ENCODE measurements at places on chromosomes 4 and X.

DNA sequence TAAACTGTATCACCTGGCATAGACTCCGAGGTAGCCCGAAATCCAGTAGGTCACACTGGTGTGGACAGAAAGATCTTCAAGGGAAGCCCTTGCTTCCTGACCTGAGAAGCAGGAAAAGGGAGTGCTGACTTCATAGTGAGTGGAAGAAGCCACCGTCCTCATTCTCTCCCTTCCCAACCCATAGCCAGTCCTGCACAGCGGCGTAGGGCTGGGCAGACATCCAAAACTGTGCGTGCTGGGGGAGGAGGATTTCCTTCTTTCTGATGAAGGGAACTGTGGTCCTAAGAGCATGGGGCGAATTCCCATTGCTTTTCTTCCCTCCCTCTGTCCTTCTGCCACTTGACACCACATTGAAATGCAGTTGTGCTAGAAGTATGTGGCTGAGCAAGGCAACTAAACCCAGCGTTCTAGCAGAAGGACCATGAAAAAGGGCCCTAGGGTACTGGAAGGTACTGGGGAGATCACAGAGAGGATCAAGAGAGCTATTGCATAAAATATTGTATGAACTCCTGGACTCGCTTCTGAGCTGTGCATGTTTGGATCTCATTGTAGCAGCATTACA lies 66.9 kb downstream of the STOX2 start:
- no peak for DNase-seq

DNA sequence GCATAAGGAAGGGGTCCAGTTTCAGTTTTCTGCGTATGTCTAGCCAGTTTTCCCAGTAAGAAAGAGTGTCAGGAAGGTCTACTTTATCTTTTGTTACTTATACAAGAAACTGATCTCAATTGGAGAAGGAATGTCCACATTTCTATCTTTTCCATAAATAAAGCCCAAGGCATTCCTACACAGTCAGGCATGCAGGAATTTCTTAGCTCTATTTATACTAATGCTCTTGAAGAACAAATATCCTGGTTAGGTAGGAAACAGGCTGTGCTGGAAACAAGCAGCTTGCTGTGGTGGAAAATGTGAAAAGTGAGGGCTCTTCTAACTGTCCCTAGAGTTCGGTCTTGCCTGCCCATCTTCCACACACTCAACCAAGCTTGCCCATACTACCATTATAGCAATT lies 37.9 kb upstream of the PITX2 start:
- DNase-seq, result no peak

GRCh38 chr4:99180382-99181070 lies 36.4 kb upstream of the ADH4 start:
- DNase-seq, result peak; percentile 26

DNA sequence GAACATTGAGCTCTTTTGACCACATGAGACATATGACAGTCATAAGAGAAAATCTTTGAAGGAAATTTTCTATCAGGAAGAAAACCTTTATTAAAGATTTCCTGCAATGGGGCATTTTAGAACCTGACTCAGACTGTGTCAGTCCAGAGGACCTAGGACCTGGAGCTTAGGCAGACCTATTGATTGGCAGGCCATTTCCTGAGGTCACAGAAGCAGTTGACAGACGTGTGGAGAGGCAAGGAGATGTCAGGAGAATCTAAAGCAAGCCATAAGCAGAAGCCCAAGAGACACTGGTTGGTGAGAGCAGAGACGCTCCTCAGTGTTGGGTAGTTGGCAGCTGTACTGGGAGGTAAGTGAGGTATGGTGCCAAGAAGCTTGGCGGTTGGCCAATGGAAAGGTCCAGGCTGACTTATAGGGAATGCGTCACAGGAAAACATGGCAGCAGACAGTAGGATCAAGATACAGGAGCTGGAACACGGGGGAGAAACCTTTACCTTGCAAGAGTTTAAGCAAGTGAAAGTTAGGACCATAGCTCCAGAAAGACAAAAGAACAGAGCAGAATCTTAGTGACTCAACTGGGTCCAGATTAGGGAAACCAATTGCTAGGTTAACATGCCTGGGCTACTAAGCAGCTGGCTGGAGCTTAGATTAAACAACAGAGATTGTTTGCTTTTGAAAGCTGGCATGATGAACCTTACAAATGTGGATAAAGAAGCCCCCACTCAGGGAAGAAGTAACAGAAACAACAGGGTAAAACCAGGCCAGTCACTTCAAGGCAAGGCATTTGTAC lies 18.6 kb downstream of the PALLD start:
- no peak for DNase-seq

- no peak for DNase-seq
Observed at GRCh38 chr4:170465429-170465828, 375.7 kb upstream of the AADAT start.

GRCh38 chrX:44101281-44101680 lies 128.1 kb upstream of the NDP start:
- DNase-seq, result no peak

DNA sequence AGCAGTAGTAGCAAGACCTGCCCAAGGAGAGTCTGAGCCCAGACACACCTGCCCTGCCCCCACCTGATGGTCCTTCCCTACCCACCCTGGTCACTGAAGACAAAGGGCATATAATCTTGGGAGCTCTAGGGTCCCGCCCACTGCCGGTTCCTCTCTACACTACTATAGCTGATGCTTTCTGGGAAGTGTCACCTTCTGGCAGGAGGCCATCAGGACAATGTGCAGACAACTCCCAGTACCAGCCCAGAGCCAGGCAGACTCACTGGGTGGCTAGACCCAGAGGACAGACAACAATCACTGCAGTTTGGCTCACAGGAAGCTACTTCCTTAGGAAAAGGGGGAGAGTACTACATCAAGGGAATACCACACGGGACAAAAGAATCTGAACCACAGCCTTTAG lies 312.7 kb downstream of the SPRY1 start:
- DNase-seq, result no peak

- DNase-seq, result no peak
Observed at GRCh38 chrX:132834109-132834508, 124.3 kb downstream of the HS6ST2 start.

DNA sequence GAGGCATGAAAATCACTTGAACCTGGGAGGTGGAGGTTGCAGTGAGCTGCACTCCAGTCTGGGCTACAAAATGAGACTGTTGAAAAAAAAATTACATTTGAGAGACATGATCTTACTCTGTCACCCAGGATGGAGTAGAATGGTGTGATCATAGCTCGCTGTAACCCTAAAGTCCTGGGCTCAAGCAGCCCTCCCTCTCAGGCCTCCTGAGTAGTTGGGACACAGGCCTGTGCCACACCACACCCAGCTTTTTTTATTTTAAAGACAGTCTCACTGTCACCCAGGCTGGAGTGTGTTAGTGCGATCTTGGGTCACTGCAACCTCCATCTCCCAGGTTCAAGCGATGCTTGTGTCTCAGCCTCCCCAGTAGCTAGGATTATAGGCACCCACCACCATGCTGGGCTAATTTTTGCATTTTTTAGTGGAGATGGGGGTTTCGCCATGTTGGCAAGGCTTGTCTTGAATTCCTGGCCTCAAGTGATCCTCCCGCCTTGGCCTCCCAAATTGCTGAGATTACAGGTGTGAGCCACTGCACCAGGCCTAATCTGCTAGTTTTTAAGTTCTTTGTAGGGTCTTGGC lies 6.1 kb downstream of the RPS3A start:
- DNase-seq, result no peak

- peak; percentile 43 for DNase-seq
Observed at GRCh38 chrX:38142610-38143009, 78.1 kb downstream of the SRPX start.

GRCh38 chr4:100898844-100899243 lies 381.0 kb upstream of the EMCN start:
- DNase-seq, result no peak

GRCh38 chrX:136780763-136781162 lies at the start of gene ARHGEF6:
TSS of gene ARHGEF6 (minus strand) at chrX:136780932. CDS start at chrX:136780882, 50 bp downstream.
- no peak for DNase-seq

GRCh38 chrX:153340111-153340510 lies 6.2 kb downstream of the ZNF275 start:
- DNase-seq, result no peak

DNA sequence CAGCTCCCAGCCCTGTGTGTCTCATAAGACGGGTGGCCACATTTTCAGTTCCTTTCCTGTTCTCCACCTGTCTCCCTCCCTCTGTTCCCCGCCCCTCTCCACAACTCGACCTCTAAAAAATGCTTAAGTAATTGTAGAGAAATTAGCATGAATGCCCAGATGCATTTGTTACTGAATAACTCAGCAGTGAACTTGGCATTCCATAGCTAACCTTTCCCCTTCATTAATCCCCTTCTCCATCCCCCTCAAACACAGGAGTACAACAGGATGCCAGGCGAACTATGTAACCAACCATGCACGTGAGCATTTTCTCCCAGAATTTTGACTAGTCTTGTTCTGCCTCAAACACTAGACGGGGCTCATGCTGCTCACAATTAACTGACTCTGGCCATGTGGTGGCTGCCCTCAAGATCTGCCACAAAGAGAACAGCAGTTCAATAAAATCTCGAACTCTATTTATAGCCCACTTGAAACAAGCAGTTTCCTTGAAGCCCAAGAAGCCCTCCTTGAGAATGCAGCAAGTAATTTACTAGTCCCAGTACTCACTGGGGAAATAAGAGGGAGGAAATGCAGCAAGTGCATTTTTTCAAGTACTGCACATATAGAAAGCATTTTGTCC lies 351.2 kb downstream of the ARHGAP24 start:
- DNase-seq, result peak; percentile 26

GRCh38 chrX:110317061-110317819 lies 645 bp downstream of the AMMECR1 start:
- DNase-seq, result no peak

- no peak for DNase-seq
Observed at GRCh38 chrX:51665981-51666380, 16.6 kb downstream of the CENPVL2 start.

- DNase-seq, result no peak
Observed at GRCh38 chrX:108163333-108164082, 71.9 kb downstream of the ATG4A start.

DNA sequence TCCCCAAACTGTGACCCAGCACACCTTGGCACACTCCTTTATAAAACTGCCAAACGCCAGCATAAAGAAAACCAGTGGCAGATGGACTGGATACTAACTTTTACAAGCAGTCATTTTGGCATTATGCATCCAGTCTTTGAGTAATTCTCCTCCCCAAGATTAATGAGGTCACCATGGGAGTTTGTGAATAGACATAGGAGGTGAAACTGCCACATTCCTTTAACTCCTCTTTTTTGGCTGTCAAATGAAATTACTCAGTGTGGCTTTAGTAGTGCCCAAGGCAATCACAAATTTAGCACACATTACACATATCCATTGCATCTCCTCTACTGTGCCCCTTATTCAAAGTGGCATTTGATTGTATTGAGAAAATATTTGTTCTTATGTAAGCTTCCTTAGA lies 315.3 kb upstream of the FGF13 start:
- DNase-seq, result no peak

- DNase-seq, result no peak
Observed at GRCh38 chr4:123783921-123784320, 387.3 kb downstream of the SPRY1 start.

DNA sequence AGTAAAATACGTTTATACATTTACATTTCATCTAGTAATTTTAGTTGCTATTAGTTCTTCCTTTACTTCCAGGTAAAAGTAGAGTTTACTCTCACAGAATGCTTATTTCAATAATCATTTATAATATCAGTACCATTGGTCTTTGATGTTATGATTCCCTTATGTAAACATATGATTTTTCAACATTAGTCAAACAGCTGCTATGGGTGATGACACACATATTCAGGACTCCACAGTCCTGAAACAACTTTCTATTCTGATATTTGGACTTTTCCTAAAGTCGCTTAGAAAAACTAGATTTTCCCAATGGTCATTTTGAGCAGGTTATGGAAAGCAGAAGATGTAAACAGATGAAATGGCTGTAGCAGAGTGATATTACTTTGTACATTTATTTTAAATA lies 369.8 kb downstream of the UNC5C start:
- no peak for DNase-seq

GRCh38 chr4:112513971-112514646 lies 1.9 kb downstream of the NEUROG2 start:
- DNase-seq, result no peak

GRCh38 chr4:38254825-38255224 lies 294.6 kb downstream of the PTTG2 start:
- DNase-seq, result no peak

DNA sequence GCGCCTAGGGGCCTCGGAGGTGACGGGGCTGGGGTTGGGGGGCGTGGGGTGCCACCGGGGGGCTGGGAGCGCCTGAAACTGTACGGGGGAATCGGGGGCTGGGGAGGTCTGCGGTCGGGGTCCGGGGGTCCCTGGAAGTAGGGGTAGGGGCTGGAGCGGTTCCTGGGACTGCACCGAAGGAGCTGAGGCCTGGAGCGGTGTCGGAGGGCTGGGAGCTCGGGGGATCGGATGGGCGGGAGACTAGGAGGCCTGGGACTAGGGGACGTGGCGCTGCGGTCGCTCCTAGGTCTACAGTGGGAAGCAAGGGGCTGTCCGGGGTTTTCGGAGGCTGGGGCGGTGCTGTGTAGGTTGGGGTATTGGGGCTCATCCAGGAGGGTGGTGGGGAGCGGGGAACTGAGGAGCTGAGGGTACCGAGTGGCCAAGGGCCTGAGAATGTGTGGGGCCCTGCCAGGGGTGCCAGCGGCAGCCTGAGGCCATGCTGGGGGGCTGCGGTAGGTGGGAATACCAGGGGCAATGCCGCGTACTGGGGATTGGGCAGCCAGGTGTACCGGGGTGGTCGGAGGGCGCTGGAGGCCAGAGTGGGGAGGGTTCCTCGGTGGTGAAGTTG lies 562 bp downstream of the AKAP17A start:
- no peak for DNase-seq

DNA sequence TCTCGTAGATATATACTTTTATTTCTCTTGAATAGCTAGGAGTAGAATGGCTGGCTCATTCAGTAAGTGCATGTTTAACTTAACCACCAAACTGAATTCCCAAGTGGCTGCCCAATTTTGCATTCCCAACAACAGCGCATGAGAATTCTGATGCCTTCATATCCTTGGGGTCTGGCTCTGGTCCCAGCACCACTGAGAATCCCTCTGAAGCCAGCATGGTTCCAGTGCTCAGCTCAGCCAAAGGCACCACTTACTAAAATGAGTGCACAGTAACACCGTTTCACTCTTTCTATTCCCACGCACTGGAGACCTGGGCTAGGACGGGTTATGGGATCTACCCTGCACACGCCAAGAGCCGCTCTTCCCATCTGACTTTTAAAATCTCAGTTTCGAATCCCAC lies 60.4 kb downstream of the CASP3 start:
- DNase-seq, result no peak

- no peak for DNase-seq
Observed at GRCh38 chr4:118367361-118367760, 14.6 kb upstream of the PRSS12 start.

- no peak for DNase-seq
Observed at GRCh38 chr4:42965326-42965725, 72.8 kb downstream of the GRXCR1 start.

Data from fibroblast of skin of left biceps (primary cell).